Effector memory CD8-positive, alpha-beta T cell (primary cell): ENCODE measurements at places on chromosomes 5 and 9.
A peak's percentile ranks its signal among the peaks of the same experiment; 100 is the strongest.

GRCh38 chr5:13783726-13784125 lies 160.8 kb downstream of the DNAH5 start:
- no peak for DNase-seq

GRCh38 chr5:154727361-154727760 lies 27.8 kb upstream of the LARP1 start:
- no peak for DNase-seq

GRCh38 chr5:74028406-74028805 lies 402.4 kb downstream of the ARHGEF28 start:
- no peak for DNase-seq

DNA sequence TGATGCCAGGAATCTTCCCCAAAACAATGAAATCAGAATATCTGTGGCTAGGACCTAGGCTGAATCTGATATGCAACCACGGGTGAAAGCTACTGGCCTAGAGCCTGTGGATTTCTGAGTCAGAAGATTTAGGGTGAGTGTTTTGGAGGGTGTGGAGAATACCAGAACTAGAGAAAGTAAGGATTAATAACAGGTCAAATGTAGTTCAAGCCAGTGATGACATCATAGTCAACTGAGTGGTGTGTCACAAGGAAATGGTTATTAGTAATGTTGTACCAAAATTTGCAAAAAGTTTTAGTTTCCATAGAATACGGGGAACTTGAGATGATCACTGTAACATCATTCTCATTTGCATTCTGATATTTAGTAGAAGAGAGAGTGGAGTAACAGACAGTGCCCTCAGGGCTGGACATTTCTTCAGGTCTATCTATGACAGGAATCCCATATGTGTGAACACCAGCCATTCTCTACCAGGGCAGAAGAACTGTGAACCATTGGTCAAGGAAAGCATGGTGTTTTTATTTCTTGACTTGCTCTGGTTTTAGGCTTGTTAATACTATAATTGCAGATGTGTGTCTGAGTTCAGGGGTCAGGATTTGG lies 3.7 kb downstream of the GALNT12 start:
- no peak for DNase-seq

DNA sequence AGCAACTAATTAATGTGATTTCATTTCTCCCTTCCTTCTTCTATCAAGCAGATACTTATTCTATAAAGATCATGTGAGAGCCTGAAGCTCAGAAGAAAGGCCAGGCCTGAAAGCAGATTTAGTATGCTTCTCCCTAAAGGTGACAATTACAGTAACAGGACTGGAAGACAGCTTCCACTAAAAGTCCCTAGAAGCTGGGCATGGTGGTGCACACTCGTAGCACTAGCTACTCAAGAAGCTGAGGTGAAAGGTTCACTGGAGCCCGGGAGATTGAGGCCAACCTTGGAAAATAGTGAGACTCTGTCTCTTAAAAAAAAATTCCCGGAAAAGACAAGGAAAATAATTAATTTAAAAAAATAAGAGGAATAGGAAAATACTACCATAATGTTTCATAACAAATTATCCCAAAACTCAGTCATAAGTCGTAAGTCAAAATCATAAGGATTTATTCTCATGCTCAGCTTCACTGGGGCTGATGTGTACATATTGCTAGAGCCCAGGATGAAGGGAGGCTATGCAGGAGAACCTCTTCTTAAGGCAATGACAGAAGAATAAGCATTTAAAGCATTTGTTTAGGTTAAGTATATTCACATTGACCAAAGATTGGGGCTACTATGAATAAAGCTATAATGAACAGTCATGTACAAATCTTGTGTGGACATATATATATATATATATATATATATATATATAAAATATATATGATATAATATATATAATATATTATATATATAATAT lies 210.8 kb upstream of the SMARCA2 start:
- no peak for DNase-seq

- peak; percentile 39 for DNase-seq
Observed at GRCh38 chr5:115544043-115544435, 536 bp downstream of the FEM1C start.
